Uterine smooth muscle cell (primary cell): ENCODE measurements at places on chromosomes 5 and 9. TPM values are rescaled to one million over a fixed set of nuclear protein-coding genes. Genes with fewer than 3 reads are reported as not detected.

CEP120 gene
- 32.8 and 38.0 TPM in 2 replicates for total RNA-seq

TIMD4 gene
- total RNA-seq: not detected in 2 replicates

LMBRD2 gene
- 15.1 and 16.4 TPM in 2 replicates for total RNA-seq

CYSRT1 gene
- total RNA-seq: 0.55 and 0.62 TPM in 2 replicates
